ENCODE measurements at places on chromosomes 4 and X.

DNA sequence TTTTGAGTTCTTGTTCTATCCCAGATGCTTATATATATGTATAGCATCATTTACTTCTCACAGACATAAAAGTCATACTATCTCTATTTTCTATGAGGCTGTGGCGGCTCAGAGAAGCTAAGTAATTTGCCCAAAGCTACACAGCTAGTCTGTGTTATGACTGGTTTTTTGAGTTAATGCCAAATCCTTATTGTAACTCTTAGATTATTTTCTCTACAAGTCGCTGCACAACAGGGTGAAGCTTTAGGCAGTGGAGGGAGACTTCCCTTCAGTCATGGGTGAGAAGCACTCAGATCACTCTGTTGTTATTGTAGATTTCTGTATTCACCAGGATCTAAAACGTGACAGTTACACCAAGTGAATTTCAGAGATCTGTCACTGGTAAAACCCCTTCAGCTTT, 48.1 kb downstream of the WWC2 start:
- DNase-seq = no peak

- DNase-seq = no peak
These were observed 83.8 kb downstream of the FHDC1 start for GRCh38 chr4:153019906-153020305.

- no peak for DNase-seq
These were observed 318.3 kb downstream of the GLUD2 start for GRCh38 chrX:121365572-121366161.

DNA sequence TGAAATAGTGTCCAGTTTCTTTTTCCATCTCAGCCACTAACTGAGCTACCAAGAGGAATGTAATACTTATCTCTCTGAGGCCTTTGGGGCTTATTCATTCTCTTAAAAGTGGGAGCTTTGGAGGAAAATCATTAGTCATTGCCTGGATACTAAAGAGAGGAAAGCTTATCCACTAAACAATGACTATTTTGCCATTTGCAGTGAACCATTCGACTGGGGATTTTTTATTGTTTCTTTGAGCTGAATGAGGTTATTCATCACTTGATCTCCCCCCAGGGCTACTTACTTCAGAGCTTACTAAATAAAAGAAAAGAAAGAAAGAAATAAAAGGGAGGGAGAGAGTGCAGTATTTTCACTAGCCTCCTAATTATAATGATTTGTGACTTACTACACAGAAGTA, 1329.5 kb upstream of the TENM3 start:
- DNase-seq = no peak

- no peak for DNase-seq
These were observed 29.9 kb upstream of the MSANTD1 start for GRCh38 chr4:3218824-3219760.
